Stimulated activated CD4-positive, alpha-beta T cell treated with anti-CD3 and anti-CD28 coated beads, Interleukin-2, amount 100 ng/mL, for 4 hours (primary cell): ENCODE measurements at places on chromosomes 6 and 20.

DNA sequence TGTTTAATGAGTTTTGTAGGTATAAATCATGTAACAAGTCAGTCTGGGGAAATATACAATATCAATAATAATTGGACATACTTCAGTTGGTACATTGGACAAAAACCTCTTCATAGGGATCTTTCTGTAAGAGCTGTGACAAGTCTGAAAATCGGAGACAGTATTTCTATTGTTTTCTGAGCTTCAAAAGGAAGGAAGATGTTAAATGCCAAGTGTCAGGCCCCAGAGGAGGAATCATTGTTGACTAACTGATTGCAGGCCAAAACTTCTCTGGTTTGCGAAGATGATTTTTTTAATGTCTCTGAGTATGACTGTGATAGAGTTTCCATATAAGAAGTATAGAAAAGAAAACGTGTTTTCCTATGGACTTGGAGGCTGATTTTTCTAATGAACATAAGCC, 316.4 kb downstream of the RNF144B start:
- DNase-seq: no peak

GRCh38 chr6:7920425-7920824, 9.8 kb upstream of the TXNDC5 start:
- DNase-seq: no peak

GRCh38 chr6:141077355-141078333, 1055.1 kb upstream of the GJE1 start:
- no peak for DNase-seq

GRCh38 chr6:152879681-152880080, 103.2 kb downstream of the FBXO5 start:
- DNase-seq: no peak

GRCh38 chr6:108348655-108349349, 53.9 kb downstream of the AFG1L start:
- no peak for DNase-seq

DNA sequence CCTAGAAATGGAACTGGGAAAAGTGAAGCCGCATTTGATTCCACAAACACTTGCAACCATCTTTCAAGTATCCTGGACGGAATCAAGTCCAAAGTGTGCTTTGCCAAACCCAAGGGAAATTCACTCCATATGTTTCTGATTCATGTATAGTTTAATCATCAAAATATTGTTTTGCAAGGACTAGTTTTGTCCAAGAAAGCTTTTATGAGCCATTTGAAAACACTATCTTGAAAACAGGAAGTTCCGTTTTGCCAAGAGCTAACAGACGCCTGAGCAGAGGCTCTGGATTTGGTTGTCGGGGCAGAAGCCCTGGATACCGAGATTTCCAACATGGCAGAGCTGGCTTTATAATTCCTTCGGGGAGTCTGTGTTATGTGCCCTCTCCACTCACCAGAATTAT, 251.1 kb downstream of the PHACTR1 start:
- DNase-seq: no peak

DNA sequence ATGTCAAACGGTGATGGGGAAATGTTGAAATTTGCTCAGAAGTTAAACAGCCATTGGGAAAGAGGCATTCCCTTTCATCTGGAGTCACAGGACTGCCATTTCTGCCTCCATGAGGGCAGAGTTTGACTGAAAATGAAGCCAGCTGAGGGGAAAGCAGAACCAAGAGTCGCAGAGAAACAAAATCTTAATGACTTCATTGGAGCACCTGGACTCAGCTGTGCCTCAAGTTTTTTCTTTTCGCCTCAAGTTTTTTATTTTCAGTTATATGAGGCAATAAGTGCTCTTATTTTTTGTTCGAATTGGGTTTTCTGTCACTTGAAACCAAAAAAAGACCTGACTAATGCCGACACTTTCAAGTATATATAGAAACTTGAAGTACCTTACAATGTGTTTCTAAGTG, 161.3 kb downstream of the PKHD1 start:
- no peak for DNase-seq

GRCh38 chr6:56495654-56496053, 147.0 kb downstream of the DST start:
- no peak for DNase-seq

DNA sequence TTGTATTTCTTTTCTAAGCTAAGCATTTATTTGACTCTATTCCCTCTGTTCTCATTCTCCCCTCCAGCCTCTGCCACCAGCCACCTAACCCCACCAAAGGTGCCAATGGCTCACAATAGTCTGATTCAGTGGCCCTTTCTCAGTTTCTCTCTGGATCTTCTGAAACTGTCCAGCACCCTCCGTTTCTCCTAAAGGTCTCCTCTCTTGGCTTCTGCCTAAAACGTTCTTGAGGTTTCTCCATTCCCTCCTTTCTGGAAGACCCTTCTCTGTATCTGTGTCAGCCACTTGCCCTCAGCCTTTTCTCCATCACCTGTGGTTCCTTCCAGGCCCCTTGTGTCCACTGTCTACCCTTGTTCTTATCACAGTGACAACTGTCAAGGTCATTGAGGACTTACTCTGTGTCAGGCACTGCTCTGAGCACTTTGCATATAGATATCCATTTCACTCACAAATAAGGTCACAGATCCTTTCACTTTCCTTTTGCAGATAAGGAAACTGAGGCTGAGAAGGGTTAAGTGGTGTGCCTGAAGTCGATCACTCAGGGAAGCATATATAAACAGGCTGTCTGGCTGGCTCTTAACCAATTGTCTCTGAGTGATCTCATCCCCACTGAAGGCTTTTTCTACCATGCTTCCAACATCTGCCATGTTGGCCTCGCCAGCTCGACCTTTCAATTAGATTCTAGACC, 48.1 kb downstream of the FOXA2 start:
- DNase-seq: no peak

DNA sequence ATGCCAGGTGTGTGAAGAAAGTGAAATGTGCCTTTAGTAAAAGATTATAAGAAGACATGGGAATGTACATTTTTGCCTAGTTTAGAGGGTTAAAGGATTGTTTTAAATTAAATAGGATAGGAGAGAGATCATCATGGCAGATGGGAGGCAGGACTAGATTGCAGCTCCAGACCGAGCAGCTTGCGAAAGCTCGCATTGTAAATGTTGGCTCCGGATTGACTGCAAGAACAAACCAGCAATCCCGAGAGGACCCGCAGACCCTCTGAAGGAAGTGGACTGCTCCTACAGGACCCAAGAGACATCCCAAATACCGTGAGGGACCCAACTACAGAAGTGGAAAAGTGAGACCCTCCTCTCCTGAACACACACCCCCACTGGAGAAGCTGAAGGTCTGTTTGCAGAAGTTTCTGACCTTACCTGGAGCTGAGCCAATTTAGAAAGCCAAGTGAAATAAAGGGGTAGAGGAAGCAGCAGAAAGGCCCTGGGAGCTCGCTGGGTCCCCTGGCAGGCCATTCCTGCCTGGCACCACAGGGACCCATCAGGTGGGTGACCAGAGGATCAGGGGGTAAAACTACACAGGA, 30.0 kb upstream of the TPD52L1 start:
- no peak for DNase-seq

- DNase-seq: no peak
Observed at GRCh38 chr6:159169557-159170332, 545 bp downstream of the FNDC1 start.

DNA sequence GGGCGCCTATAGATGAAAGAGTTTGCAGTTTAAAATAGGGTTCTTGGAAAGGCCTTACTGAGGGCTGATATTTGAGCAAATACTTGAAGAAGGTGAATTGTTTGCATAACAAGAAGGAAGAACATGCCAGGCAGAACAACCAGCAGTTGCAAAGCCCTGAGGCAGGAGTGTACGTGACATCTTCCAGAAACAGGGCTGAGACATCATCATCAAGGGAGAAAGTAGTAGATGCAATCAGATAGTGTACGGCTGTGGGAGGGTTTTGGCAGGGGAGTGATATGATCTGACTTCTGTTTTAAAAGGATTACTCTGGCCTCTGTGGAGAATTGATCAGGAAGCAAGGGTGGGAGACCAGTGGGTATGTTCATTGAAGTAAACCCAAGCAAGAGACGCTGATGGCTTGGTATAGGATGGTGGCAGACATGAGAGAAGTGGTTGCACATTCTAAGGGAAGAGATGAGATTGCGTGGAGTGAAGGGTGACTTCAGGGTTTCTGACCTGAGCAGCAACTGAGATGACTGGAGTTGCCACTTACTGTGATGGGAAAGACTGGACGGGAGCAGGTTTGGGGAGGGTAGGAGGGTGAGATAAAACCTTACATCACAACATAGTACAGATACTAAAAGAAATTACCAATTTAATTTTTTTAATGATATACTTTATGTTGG, 28.8 kb downstream of the RIOK1 start:
- no peak for DNase-seq

DNA sequence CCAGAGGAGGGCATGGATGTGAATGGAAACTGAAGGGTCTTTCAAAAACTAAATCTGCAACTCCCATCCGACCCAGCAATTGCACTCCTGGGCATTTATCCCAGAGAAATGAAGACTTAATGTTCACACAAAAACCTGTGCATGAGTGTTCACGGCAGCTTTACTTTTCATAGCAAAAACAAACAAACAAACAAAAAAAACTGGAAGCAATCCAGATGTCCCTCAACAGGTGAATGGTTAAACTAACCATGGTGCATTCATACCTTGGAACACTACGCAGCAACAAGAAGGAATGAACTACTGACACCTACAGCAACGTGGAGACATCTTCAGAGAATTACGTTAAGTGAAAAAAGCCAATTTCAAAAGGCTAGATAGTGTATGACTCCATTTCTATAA, 32.2 kb downstream of the PMEPA1 start:
- DNase-seq: no peak

- no peak for DNase-seq
Observed at GRCh38 chr6:40346246-40346645, 240.9 kb downstream of the LRFN2 start.

- no peak for DNase-seq
Observed at GRCh38 chr6:85715797-85716196, 73.1 kb upstream of the SYNCRIP start.

DNA sequence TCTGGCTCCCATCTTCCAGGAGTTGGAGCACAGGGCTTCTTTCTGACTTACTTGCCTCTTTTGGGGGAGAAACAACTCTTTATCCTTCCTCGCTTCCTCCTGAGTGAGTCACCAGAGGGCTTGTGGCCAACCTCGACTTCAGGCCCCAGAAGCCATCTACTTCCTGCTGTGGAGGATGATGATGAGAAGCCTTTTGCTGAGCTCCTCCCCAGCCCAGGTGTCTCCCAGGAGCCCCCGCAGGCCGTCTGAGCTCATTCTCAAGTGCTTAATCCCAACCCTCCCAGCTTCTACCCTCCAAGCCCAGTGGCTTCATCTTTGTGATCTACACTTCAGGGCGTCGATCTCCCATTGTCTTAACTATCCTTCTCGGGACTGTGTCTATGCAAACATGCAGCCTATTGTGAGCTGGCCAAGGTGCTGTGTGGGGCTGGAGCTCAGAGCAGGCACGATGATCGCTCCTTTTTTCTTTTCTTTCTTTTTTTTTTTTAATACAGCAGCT, 27.9 kb downstream of the SDCBP2 start:
- DNase-seq: peak; percentile 43

DNA sequence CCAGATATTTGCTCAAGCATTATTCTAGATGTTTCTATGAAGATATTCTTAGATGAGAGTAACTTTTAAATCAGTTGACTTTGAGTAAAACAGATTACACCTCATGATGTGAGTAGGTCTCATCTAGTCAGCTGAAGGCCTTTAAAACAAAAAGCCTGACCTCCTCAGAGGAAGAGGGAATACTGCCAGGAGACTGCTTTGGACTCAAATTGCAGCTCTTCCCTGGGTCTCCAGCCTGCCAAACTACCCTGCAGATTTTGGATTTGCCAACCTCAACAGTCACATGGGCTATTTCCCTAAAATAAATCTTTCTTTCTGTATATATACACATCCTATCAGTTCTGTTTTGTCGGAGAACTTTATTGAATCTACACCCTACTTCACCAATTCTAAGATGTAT, 182.5 kb upstream of the TENT5A start:
- no peak for DNase-seq

DNA sequence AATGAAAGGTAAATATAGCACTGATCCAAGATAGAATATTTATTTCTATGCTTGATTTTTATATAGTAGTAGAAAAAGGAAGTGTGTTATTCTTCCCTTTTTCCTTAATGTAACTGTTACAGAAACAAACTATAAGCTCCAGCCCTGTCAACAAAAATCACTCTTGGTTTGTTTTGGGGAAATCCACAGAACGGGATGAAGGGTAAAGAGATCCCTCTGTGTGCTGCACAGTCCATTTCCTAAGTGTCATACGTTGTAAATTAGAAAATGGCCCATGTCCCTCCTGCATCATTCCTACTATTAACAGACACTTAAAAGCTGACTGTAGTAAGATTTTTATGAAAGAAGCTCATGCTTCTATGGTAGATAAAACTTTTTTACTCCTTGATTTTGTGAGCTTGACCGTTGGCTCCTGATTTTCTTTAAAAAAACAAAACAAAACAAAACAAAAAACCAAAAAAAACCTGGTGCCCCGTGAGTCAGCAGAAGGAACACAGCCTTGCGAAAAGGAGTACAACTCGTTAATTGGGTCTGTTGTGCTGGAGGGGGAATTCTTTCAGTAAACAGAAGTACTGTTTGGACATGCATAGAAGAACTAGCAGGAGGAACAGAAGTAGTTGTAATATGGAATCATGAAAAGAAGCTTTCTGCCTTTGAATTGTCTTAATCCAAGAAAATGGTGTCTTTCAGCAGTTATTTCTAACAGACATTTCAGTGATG, 67.5 kb downstream of the RTN4IP1 start:
- DNase-seq: no peak

DNA sequence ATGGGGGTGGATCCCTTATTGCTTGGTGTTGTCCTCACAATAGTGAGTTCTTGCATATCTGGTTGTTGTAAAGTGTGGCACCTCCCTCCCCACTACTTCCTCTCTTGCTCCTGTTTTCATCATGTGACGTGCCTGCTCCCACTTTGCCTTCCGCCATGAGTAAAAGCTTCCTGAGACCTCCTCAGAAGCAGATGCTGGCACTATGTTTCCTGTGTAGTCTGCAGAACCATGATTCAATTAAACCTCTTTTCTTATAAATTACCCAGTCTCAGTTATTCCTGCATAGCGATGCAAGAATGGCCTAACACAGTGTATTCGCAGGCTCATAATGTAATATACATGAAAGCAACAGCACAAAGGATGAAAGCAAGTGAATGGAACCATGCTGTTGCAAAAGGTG, 28.4 kb upstream of the ANKRD60 start:
- no peak for DNase-seq

GRCh38 chr6:87736809-87737540, 34.9 kb upstream of the AKIRIN2 start:
- no peak for DNase-seq

DNA sequence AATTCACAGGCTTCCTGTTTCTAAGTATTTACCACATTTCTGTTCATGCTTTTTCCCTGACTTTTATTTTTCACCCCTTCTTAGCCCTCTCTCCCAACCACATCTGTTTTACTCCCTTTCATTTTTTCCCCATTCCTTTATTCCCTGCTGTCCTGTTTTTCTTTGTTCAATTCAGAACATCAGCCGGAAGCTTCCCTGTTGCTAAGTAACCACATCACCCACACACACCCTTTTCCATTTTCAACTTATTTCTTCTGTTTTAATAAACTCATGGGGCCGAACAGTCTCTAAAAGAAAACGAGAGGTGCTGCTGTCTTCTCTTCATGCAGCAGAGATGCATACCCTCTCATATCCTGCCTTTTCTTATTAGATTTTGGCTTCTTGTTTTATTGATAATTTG, 53.5 kb upstream of the CEP85L start:
- DNase-seq: no peak

GRCh38 chr20:38889792-38890496, 36.3 kb upstream of the FAM83D start:
- DNase-seq: no peak

GRCh38 chr6:17012421-17013225, 89.2 kb upstream of the STMND1 start:
- DNase-seq: no peak
